NCI-H226 (cell line): ENCODE measurements at places on chromosomes 4 and X.
A peak's percentile ranks its signal among the peaks of the same experiment; 100 is the strongest.

- peak; percentile 58 for DNase-seq
Observed at GRCh38 chr4:120921456-120922380, 808 bp downstream of the PRDM5 start.

- DNase-seq = no peak
Observed at GRCh38 chr4:30789219-30789671, 69.1 kb downstream of the PCDH7 start.

DNA sequence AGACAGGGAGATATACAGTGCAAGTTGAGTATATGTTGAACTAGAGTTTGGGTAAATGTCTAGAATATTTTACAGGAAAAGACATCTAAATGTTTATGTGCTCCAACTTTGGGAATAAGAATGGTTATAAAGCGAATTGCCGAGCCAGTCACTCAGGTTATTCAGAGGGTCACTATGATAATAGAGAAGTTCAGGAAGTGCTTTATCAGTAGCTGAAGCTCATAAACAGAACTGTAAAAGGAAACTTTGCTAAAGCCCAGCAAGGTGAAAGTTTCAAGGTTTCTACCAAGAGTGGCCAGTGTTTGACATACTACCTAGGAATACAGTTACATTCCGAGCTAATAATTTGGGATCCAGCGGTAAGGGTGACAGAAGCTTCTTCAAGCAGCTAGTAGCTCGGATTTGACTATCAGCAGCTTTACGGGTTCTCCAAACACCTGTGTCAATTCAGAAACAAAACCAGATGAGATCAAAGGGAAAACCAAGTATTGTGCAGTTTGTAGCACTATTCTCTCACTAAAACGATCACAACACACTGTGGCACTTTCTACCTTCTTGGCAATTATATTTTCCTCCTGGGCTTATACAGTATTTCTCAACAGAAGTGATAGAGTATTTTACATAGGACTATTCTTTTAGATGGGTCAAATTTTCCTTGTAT is 17.2 kb upstream of the BCLAF3 start:
- no peak for DNase-seq

GRCh38 chr4:188439641-188440311 is 300.5 kb downstream of the TRIML1 start:
- no peak for DNase-seq

DNA sequence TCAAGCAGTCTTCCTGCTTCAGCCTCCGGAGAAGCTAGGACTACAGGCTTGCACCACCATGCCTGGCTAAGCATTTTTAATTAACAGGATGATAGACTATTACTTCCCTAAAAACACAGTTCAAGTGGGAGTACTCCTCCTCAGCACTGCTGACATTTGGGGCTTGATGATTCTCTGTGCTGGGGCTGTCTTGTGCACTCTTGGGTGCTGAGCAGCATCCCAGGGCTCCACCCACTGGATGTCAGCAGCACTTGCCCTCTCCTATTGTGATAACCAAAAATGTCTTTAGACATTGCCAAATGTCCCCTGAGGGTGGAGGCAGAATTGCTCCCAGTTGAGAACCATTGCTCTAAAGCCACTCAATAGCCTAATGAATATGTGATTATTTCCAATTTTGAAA is 60.4 kb downstream of the CLCN4 start:
- no peak for DNase-seq

DNA sequence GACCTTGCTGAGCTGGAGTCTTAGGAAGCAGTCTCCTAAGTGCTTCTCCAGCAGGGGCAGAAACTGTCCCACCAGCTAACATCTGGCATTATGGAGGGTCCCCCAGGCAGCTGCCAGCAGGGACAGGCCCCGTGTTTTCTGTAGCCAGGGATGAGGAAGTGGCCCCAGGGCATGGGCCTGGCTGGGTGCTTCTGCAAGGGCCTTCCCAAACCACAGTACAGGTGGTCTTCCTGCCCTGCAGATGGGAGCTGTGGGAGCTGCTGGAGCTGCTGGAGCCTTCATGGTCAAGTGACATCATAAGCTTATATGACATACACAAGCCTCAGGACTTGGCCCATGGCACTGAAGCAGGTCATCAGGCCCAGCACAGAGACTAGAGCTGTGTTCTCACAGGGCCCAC is 5.0 kb upstream of the MSANTD1 start:
- no peak for DNase-seq

DNA sequence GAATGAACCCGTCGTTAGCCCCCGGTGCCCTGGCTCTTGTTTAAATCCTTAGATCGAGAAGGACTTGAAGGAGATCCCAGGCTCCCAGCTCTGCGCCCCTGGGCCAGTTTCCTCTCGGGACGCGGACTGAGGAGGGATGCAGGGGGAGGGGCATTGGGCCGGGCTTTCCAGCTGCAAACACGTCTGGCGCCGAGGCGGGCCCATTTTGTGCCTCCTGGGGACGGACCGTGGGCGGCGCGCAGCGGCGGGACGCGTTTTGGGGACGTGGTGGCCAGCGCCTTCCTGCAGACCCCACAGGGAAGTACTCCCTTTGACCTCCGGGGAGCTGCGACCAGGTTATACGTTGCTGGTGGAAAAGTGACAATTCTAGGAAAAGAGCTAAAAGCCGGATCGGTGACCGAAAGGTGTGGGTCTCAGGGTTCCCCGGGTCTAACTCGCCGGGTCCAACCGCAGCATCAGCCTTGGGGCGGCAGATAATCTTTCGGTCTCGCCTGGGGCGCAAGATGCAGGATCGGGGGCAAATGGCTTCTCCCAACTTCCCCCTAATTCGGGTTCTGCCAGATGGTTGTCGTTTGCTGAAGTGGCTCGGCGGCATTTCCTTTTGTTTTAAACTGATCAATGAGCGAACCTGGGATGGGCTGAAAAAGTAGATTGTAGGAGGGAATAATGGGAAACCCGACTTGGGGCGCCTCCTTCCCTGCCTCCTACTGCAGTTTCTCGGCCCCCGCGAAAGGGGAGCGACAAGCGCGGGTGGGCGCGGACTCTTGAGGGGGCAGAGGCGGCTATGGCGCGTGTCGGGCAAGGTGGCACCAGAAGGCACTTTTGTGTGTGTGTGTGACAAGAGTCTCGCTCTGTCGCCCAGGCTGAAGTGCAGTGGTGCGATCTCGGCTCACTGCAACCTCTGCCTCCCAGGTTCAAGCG is 2.9 kb downstream of the PDGFRA start:
- no peak for DNase-seq

DNA sequence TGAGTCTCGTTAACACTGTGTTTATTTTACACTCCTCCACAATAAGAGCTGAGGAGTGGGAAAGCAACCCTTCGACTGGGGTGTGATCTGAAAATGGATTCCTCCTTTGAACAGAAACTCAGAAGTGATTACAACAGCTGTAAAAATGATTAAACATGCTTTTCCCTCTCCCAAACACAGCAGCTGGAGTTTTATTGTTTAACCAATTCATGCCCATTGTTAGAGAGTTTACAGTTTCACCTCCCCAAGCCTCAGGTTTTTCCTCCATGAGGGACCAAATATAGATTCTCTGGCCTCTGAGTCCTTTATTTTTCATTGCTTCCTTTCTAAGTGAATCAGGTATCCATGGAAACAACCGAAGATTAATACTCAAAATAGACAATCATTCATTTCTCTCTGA is 263.0 kb upstream of the TAPT1 start:
- no peak for DNase-seq

DNA sequence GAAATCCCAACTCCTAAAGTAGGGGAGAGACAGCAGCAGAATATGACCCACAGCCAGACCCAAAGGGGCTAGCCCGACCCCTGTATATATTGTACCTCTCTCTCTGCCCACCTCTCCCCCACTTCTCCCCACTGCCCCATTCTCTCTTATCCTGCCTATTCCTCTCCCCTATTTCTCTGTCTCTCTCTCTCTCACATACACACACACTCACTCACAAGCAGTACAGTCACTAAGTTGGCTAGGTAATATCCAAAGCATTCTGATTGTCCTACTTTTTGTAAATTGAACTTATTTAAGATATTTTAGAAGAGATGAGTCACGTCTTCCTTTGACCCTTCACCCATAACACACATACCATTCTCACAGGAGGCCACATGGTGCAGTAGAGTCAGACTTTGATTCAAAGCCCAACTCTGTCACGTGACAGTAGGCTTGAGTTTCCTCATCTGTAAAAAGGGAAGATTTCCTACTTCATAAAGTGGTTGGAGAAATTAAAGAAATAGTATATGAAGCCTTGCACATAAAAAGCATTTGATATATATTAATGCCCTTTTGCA is 29.5 kb downstream of the SRPX2 start:
- no peak for DNase-seq

DNA sequence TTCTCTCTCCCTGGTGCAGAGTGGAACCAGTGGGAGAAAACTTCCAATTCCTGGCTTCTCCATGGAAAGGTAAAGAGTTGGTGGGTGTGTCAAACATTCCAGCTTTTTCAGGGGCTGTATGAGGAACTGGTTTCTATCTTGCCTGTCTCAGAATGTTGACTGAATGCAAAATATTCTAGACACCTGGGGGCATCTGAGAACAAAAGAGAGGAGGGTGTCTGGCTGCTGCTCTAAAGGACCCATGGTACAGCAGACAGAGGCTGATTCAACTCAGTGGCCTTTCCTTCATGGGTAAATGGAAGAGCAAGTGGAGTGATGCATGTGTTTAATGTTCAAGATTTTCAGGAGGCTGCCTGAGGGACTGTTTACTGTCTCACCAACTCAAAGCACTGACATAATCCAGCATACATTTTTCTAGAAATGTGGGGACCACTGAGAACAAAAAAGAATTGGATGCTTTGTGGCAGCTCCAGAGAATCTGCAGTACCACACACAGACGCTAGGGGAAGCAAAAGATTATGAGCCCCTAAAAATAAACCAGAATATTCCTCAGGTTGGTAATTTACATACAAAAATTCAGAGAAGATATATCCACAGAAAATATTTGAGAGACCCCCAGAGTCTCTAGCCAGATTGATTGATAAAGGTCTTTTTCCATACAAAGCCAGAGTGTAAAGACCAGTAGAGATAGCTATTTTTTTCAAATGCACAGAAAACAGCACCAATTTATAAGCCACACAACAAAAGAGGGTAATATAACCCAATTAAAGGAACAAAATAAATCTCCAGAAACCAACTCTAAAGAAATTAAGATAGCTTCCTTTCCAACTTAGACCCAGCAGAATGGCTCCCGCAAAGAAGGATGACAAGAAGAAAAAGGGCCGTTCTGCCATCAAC is 48.0 kb upstream of the STARD8 start:
- DNase-seq = no peak

DNA sequence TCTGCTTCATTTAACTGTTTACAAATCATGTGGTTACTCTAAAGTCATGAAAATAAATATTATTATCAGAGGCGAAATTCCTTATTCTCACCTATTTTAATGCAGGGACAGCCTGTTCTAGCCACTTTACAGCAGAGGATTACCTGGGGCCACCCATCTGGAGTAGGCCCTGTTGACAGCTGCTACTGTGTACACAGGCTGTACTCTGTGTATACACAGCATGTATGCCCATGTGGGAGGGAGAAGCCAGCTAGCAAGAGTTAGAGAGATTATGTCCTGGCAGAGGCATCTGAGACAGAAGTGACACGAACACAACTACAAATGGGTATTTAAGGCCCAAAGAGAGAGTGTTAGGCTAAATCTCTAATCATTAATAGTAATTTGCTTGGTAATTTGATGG is 62.1 kb downstream of the GPRIN3 start:
- no peak for DNase-seq

GRCh38 chrX:44931441-44931973 is 58.5 kb downstream of the KDM6A start:
- no peak for DNase-seq

- DNase-seq = peak; percentile 8
Observed at GRCh38 chrX:45191820-45192409, 8.8 kb downstream of the DIPK2B start.

DNA sequence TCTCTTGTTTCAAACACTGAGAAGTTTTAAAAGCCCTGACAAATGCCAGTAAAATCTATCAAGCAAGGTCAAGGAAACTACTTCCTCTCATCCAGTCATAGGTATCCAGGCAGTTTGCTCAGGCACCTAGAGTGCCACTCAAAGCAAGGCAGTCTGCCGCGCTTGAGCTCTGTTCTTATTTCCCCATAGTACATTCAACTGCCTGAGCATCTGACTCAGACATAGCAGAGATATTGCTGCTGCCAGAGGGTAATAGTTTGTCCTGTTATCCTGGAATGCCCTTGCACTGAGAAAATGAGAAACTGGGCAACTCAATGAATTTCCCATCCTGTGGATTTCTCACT is 16.1 kb upstream of the ATP8A1 start:
- DNase-seq = peak; percentile 87

DNA sequence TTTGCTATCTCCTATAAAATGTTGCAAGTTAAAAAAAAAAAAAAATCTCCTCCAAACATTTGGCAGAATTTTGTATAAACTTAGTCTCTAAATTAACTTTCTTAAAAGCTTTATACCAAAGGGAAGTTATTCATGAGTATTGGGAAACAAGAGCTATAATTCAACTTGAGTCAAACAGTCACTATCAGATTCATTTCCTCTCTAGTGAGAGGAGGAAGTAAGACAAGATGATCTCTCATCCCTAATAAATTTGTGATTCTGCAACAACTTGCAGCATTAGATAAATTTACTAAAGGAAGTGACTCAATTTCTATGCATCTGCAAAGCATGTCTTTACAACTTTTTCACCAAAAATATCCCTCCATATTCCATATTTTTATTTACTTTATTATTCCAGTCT is 135.4 kb upstream of the GNPDA2 start:
- peak; percentile 48 for DNase-seq

GRCh38 chr4:123578276-123579029 is 181.9 kb downstream of the SPRY1 start:
- no peak for DNase-seq

DNA sequence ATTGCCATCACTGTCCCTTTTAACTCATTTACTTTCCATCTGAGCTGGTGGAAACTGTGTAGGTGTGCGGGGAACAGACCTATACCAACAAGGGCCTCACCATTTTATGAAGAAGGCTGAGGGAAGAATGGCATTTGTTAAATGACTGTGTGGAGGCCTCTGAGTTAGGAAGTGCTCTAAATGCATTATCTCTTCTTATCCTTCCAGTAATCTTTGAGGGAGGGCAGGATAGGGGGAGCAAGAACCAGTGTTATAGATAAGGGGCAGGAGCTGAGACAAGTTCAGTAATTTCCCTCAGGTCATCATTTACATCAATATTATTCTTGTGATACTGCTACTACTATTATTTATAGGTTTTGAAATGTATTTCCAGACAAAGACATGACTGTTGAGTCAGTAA is 122.4 kb upstream of the PDLIM3 start:
- DNase-seq = no peak

DNA sequence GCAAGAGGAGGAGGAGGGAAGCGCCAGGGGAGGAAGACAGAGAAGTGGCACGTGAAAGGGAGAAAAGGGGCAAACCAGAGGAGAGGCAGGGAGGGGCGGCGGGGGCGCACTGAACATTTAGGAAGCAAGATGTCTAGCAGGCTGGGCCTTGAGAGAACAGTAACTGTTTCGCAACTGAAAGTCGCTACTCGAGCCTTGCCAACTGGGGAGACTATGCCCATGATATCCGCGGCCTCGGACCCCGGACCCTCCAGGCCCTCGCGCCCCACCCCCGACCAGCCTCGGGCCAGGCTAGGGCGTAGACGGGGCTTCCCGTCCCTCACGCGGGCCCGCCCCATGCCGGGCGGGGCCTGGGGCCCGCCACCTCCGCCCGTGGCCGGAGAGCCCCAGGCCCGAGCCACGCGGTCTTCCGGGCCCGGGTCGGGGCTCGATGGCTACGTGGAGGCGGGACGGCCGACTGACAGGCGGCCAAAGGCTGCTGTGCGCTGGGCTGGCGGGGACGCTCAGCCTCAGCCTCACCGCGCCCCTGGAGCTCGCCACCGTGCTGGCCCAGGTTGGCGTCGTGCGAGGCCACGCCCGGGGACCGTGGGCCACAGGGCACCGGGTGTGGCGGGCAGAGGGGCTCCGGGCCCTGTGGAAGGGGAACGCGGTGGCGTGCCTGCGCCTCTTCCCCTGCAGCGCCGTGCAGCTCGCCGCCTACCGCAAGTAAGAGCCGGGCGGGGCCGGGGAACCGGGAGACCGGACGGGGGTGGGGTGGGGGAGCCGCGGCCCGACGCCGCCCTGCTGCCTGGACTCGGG is at the start of gene SLC25A43:
Gene SLC25A43, plus strand, starts transcription at position 363 of the 798 bp plus-strand sequence. Its CDS starts 68 bp downstream, at position 431.
- no peak for DNase-seq
